ENCODE measurements at places on chromosomes 1 and 21.
A peak's percentile ranks its signal among the peaks of the same experiment; 100 is the strongest.

DNA sequence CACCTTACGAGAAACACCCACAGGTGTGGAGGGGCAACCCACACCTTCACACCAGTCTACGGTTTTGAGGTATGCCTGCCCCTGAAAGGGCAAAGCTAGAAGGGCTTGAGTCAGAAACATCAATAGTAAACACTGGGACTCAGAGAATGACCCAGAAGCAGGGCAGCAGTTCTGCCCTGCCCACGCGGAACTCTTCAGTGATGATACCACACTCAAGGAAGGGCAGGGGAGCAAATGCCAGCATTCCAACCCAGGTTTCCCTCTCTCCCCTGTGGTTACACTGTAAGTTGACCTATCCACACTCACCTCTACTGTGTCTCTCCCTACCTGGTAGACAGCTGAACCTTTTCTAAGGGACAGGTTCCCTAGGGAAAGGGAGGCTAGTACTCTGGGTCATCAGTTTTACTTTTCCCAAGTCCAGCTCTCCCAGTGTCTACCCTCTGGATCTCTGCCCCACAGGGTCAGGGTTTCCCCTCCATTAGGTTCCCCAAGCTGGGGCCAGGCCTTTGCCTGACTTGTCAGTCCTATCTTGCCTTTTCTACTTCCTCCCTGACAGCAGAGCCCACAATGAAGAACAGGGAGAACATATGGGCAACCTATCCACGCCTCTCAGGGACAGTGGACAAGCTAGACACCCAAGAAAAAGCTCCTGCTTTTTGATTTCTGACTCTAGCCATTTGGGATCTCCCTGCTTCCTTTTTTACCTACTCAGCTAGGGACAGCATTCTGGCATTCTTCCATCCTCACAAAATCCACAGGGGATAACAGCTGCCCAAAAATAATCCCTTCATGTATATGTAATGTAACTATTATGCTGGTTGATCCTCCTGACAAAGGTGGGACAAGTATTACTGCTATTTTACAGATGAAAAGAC lies 3.0 kb downstream of the F11R start:
- DNase-seq: no peak

DNA sequence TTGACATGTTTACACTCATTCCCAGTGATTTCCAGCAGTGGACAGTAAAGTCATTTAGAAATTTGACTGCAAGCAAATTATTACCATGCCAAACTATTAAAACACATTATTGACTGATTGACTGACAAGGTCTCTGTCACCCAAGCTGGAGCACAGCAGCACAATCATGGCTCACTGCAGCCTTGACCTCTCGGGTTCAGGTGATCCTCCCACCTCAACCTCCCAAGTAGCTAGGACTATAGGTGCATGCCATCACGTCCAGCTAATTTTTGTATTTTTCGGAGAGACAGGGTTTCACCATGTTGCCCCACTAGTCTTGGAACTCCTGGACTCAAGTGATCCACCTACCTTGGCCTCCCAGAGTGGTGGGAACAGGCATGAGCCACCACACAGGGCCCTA lies 24.2 kb downstream of the PTP4A2 start:
- DNase-seq: no peak

- no peak for DNase-seq
These were observed 30.9 kb downstream of the RGS5 start for GRCh38 chr1:163171826-163172225.

- no peak for DNase-seq
These were observed 40.3 kb downstream of the DMRTB1 start for GRCh38 chr1:53499257-53500203.

DNA sequence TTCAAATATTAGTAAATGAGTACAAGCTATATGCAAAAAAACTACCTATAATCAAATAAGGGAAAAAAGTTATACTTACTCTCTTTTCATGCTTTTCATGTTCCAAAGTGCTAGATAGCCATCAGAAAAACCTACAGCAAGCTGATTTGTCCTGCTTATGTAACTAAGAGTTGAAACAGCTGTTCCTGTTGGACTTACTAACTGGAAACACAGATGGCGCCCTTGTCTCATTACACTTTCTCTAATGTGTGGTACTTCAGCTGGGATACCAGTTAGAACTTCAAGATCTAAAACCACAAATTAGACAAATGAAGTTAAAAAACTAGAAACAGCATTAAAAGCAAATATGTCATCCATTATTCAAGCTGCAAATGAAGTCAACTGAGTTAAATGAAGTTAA lies 24.3 kb downstream of the AHCTF1 start:
- DNase-seq: no peak

- no peak for DNase-seq
These were observed 13.2 kb downstream of the MYBPH start for GRCh38 chr1:203162403-203162802.

DNA sequence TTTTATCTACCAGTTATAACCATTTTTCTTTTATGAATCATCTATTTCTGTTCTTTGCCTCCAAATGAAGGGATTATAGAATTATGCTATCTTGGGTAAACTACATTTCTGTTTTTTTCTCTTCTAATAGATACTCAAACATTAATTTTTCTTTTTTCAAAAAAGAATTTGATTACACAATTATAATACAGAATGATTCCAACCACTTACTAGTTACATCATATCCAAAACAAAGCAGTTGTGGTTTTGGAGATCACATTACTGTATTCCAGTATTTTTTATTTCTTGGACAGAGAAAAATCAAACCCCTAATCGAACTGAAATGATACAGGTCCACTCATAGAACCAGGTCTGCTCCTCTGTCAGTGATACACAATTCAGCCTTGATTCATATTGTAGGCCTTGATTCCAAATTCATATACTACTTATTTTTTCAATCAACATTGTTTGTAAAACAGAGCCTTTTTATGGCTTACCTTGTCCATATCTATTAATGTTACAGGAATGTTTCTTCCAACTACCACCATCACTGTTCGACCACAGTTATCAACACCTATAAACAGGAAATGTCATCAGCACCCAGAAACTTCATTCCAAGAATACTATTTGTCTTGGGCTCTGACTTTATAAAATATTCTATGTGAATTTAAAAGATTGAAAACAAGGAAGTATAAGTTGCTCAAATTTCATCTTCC lies 43.2 kb downstream of the GDAP2 start:
- DNase-seq: no peak

GRCh38 chr21:35005560-35006224 lies 43.4 kb downstream of the RUNX1 start:
- DNase-seq: no peak

DNA sequence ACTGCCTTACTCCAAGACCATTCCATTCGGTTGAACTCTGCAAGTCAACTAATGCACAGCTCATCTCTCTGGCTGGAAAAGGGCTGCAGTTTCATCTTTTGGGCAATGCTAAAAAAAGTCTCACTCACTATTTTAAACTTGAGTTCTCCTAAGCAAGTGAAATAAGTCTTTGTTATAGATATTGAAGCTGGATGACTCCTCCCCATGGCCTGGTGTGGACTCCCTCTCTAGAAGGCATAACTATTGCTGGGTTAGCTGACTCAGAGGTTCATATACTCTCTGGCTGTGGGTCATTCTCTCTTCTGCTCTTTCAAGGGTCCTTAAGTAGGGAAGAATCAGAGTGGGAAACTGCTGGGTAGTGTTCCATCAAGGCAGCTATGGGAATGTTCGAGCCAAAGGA lies 88.0 kb downstream of the XCL2 start:
- no peak for DNase-seq

DNA sequence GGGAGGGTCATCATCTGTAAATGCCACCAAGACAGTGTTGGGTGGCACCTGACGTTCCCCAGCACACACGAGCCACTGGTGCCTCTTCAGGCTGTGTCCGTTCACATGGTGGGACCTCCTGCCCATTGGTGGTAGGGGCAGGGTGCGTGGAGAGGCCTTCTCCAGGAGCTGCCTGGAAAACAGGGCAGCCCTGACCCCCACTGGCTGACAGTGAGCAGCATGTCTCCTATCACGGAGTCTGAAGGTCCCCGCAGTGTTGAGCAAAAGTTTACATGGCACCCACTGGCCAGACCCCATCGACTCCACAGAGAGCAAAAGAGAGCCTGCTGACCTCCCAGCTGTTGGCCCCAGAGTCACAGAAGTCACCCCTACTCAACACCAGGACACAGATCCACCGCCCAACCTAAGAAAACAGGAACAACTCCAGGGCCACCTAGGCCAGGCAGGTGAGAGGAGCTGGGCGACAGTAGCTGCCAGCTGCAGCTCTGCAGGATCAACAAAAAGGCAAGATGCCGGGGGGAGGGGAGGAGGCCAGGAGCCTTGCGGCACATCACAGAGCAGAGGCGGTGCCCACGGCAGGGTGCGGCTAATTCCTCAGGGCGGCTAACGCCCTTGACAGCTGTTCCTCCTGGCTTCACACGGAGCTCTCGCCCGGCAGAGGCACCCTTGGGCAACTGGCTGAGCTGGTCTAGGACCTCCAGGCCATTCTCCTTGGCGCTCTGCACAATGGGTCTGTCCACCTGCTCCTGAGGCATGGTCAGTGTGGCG lies 14.4 kb upstream of the IFI6 start:
- no peak for DNase-seq

- DNase-seq: no peak
These were observed 357.4 kb upstream of the PLXNA2 start for GRCh38 chr1:208601561-208601960.

- no peak for DNase-seq
These were observed 35.6 kb upstream of the UTS2 start for GRCh38 chr1:7888248-7889081.

DNA sequence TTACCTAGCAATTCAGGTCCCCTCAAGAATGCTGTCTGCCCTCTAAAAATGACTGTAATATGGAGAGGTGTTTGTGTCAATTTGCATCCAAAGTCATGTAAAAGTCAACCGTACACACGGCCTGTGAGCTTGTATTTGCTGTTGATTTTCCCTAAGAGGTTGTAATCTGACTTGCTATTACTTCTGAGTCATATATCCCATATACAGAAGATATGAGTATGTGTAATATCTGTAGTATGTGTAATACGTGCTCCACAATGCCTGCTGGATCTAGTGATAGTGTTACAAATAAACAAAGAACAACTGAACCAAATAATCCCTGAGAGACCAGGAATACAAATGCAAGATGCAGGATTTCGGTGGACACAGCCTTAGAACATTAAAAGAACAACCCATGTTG lies 1.4 kb upstream of the KCNJ6 start:
- no peak for DNase-seq

DNA sequence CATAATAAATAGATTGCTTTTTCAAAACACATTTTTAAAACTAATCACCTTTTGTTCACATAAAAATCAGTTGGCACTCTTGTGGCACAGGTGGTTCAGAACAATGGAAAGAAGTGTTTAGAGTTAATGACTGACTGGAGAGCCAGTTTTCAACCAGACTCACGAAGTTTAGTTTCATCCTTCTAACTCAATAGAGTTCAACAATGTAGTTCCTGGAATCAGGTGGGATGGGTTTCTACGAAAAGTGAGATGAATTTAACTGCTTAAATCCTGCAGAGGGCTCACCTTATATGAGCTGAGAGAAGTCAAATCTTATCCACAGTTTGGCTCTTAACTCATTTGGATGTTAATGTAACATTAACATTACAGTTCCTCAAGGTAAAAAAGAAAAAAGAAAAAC lies 116.5 kb downstream of the SMYD2 start:
- no peak for DNase-seq

- no peak for DNase-seq
These were observed 15.1 kb downstream of the MCOLN3 start for GRCh38 chr1:85033221-85033620.

DNA sequence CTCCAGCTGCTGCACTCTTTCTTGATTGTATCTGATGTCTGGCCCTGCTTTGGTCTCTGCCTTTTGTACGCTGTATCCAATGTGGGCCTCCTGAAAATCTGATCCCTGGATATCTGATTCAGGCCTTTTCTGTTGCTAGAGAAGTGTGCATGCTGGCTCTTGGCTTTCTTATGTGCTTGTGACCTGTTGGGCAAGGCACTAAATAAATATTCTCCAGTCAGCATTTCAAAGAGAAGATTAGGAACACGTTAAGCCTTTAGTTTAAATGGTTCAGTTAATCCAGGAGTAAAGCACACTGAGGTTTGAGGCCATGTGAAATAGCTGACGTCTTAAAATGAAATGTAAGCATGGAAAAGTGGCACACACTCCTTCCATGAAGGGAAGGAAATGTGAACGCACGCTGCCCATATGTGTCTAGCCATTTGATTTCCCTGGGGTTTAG lies 9.3 kb upstream of the F3 start:
- no peak for DNase-seq

- no peak for DNase-seq
These were observed at the start of gene KLHDC7A for GRCh38 chr1:18480315-18481189. Gene KLHDC7A (plus strand): TSS chr1:18480930. CDS start chr1:18480982, 52 bp downstream.

GRCh38 chr1:26828411-26828991 lies 2.0 kb downstream of the ZDHHC18 start:
- DNase-seq: no peak

DNA sequence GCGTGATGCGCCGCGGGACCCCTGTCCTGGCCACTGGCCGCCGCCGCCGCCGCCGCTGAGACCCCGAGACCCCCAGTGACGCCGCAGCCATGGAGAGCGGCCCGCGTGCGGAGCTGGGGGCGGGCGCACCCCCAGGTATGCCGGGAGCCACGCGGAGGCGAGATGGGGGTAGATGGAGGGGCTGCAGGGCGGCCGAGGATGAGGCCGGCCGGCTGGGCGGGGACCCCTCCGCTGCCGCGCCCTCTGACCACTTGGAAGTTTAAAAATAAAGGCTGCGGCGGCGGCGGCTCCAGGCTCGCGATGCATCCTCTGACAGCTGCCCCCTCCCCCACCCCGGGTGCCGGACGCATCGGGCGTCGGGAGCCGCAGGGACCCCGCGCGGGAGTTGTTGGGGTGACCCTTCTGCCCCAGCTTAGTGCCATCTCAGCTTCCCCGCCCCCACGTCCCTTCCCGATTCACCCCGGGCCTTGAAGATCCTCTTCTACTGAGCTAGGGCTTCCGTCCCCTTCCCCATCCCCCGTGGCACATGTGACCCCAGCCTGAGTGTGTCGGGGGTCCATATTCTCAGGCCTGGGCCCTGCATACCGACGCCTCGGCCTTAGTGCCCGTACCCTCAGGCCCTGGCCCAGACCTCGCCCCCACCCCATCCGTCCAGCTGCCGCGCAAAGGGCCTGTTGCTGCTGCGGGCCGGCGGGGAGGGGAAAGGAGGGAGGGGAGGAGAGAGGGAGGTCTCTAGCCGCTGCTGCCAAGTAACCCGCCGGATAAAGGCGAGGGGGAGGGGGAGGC lies 562 bp downstream of the MAP7D1 start:
- DNase-seq: peak; percentile 84

GRCh38 chr21:44748621-44749020 lies 37.2 kb upstream of the TSPEAR start:
- DNase-seq: no peak

GRCh38 chr1:93056214-93056613 lies 22.9 kb upstream of the MTF2 start:
- DNase-seq: no peak

DNA sequence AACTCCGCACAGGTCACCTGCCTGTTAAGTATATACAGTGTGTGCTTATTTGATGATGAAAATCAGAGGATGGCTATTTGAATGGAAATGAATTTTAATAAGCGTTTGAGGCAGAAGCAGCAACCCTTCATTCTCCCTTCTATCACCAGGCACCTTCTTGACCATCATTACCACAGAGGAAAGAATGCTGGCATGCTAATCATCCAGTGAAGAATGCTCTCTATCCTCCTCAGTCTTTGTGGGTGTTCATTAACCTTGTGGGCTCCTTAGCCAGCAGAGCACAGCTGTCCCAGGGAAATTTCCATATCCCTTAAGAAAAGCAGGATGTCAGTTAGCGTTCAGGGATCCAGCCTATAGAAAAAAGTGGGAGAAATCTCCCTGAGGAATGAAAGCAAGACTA lies 428.0 kb upstream of the CAMK1G start:
- DNase-seq: no peak

- no peak for DNase-seq
These were observed 52.8 kb upstream of the TBX15 start for GRCh38 chr1:119040906-119041305.
